Kidney tubule cell (primary cell): ENCODE measurements at places on chromosomes 6 and 20.

DNA sequence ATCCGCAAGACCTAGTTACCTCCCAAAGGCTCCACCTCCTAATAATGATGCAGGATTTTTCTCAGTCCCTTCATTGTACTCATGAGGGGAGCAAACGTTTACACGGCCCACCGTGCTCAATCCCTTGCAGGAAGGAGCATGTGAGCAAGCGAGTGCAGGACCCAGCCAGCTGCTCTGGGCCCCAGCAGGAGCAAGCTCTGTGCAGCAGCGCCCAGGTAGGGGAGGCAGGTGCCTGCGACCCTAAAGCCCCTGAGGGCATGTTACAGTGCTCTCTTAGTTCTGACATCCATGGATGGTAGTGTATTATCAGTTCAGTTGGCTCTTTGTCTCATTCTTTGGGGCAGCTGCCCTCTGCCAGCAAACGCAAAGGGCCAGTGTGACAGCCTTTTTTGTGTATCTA is 143.4 kb downstream of the TBXT start:
- DNase-seq: no peak

GRCh38 chr20:47675190-47676142 is 109.8 kb downstream of the SULF2 start:
- no peak for DNase-seq

- DNase-seq: peak; percentile 80
These were observed 39.2 kb downstream of the DYNLT1 start for GRCh38 chr6:158605266-158605878.

GRCh38 chr6:107323133-107323785 is 136.1 kb downstream of the PDSS2 start:
- peak; percentile 46 for DNase-seq

DNA sequence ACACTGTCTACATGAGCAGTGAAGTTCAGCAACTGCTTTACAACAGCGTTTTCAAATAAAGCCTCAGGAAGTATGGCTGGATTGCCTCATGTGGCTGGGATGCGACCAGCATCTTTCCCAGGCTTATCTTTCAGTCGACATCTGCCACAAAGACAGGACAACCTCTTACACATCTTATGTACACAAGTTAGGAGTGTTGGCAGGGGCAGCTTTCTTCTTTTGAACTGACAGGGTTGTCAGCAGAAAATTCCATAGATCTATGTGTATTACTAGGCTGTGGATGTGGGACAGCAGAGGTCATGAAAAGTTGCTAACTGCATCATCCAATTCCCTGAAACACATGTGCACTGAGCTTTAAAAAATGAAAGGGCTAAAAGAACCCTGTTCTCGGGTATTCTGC is 48.1 kb downstream of the PLAGL1 start:
- DNase-seq: no peak

DNA sequence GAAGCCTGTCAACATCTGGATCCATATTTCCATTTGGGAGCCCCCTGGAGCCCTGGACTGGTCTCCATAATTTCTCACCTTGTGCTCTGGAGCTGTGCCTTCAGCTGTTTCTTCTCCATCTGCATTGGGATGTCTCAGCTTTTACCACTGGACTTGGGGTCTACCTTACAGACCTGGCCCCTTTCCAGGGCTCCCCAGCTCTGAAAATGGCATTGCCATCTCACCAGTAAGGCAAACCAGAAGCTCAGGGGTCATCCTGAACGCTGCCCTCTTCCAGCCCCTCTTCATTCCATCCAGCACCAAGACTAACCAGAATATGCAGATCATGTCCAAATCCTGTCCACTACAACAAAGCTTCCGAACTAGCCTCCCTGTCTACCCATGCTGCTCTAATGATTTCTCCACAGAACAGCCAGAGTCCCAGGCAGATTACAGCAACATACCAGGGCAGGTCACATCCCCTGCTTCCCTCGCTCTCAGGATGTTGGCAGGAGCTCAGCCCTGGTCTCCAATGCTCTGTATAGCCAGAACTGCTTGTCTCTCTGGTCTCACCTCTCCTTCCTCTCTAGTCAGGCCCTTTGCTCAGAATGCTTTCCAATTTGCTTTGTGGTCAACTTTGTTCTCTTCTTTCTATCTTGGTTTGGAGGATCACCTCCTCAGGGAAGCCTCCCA is 17.7 kb upstream of the NNAT start:
- DNase-seq: no peak

- peak; percentile 61 for DNase-seq
These were observed 63.4 kb downstream of the RREB1 start for GRCh38 chr6:7171119-7171518.

DNA sequence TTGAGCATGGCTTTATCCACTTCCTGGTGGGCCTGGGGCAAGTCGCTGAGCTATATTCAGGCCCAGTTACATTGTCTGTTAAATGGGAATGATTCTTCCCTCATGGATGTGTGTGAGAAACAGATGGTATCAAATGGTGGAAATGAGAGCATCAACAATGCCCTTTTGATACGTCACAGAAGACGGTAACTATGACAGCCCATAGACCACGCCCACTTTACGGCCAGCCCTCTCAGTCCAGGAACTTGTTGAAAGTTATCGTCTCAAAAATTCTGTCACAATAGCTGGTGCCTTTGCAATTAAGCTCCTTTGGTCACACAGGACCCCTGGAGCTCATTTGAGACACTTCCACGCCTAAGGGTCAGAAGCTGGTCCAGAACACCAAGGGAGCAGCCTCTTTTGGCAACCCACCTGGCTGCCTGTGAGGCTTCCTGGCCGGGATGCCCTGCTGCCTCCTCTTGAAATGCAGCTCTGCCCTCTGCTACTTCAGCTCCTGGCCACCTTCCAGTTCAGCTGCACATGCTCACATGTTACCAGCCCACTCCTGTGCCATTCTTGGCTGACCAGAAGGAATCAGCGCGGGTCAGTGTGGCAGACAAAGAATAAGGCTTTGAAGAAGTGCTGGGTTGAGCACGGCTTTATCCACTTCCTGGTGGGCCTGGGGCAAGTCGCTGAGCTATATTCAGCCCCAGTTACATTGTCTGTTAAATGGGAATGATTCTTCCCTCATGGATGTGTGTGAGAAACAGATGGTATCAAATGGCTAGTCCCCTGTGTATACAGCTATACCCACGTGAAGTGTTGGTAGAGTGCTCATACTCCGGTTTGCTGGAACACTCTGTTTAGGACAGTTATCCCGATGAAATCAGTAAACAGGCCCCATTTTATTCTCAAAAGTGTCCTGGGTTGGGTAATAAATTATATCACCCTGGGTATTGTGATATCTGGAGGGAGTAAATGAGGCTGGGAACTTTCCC is 199.2 kb upstream of the SUPT3H start:
- DNase-seq: peak; percentile 51

DNA sequence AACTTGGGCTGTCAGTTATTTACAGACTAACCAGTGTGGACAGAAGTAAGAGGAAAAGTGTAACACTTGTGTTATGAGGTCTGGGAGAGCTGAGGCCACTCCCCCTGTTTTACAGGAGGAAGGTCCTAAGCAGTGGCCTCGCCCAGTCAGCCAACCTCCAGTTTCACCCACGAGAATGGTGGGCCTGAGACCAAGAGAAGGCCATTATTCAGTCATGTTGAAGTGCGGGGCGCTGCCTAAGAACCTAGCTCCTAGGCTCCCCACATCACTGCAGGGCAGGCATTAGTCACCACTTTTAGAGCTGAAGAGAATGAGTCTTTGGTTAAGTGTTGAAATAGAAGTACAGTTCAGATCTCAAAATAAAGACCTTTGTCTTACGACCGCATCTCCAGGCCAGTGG is 27.9 kb downstream of the CDYL start:
- DNase-seq: peak; percentile 39

DNA sequence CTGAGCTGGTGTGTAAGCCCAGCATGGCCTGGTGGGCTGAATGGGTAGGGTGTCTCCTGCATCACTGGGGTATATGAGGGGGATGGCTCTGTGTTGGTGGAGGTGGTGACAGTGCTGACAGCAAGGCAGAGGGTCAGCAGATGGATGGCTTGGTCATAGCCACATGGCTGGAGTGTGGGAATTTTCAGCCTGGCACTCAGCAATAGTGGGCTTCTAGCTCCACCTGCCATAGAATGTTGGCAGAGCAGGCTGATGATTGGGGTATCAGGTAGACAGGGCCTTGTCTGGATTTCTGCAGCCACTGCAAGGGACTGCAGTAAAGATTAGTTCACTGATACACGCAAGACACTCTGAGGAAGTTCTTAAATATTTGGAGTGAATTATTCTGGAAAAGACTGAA is 137.5 kb upstream of the BACH2 start:
- no peak for DNase-seq

DNA sequence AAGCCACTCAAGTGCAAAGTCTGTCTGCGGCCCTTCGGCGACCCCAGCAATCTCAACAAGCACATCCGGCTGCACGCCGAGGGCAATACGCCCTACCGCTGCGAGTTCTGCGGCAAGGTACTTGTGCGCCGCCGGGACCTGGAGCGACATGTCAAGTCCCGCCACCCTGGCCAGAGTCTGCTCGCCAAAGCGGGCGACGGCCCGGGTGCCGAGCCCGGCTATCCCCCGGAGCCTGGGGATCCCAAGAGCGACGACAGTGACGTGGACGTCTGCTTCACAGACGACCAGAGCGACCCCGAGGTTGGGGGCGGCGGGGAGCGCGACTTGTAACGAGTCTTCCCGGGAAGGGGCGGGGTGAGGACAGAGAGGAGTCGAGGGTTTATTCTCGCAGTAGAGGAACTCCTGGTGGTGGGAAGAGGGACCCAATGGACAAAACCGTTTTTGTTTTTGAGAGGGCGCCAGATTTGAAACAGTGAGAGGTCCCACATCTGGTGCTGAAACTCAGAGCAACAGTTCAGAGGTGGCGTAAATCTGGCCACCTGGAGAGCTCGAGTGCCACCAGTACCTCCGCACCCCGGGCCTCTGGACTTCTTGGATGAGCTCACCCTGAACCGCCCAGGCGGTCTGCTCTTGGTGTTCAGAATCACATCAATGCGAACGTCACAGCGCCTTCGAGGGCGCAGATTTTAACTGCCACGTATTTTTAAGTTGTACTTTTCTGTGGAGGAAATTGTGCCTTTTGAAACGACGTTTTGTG is 8.0 kb downstream of the PRDM13 start:
- no peak for DNase-seq

GRCh38 chr6:148926478-148926877 is 179.6 kb downstream of the UST start:
- no peak for DNase-seq
